ENCODE measurements at places on chromosomes 16 and 17. TPM values are rescaled to one million over a fixed set of nuclear protein-coding genes. Genes with fewer than 3 reads are reported as not detected.

The GSE1 gene
- total RNA-seq = 23.2 TPM

The FSCN2 gene
- total RNA-seq = 0.68 TPM

The FOXL1 gene
- total RNA-seq = 1.3 TPM

The KRT20 gene
- 0.47 TPM for total RNA-seq

The SHMT1 gene
- total RNA-seq = 45.8 TPM

The KIF2B gene
- total RNA-seq = not detected

The IRX6 gene
- not detected for total RNA-seq

The PIPOX gene
- 0.06 TPM for total RNA-seq

The SOCS7 gene
- 17.2 TPM for total RNA-seq

The GPRC5C gene
- 81.9 TPM for total RNA-seq

The AURKB gene
- total RNA-seq = 173 TPM

The SMCR8 gene
- 18.5 TPM for total RNA-seq

The EVI2B gene
- 0.11 TPM for total RNA-seq

The CCT6B gene
- 1.9 TPM for total RNA-seq

The SPIRE2 gene
- 7.7 TPM for total RNA-seq

The TBC1D28 gene
- total RNA-seq = not detected

The ITGAL gene
- 0.12 TPM for total RNA-seq

The ASPHD1 gene
- total RNA-seq = 26.0 TPM

The C16orf92 gene
- total RNA-seq = not detected

The ACAP1 gene
- total RNA-seq = 3.9 TPM

The OR2C1 gene
- total RNA-seq = not detected

The SLC13A2 gene
- 0.06 TPM for total RNA-seq

The CRAMP1 gene
- total RNA-seq = 16.3 TPM

The GPR179 gene
- 0.02 TPM for total RNA-seq

The G6PC1 gene
- total RNA-seq = not detected

The TPSD1 gene
- not detected for total RNA-seq

The MYH11 gene
- 0.22 TPM for total RNA-seq

The PRAC2 gene
- total RNA-seq = not detected

The ABI3 gene
- total RNA-seq = not detected

The PLA2G15 gene
- 15.0 TPM for total RNA-seq

The HOXB1 gene
- not detected for total RNA-seq

The NUPR1 gene
- total RNA-seq = 15.5 TPM

The KRT33A gene
- not detected for total RNA-seq

The OTOP3 gene
- not detected for total RNA-seq

The CCDC200 gene
- total RNA-seq = not detected

The DNAH17 gene
- 1.5 TPM for total RNA-seq

The HOXB8 gene
- total RNA-seq = 7.2 TPM

The NSRP1 gene
- 27.5 TPM for total RNA-seq

The CDRT15 gene
- total RNA-seq = not detected

The PHOSPHO1 gene
- total RNA-seq = 1.1 TPM

The ELMO3 gene
- 1.3 TPM for total RNA-seq

The ARMC5 gene
- total RNA-seq = 12.2 TPM

The SLC38A8 gene
- total RNA-seq = not detected

The TBC1D3I gene
- total RNA-seq = 0.29 TPM

The ABHD15 gene
- total RNA-seq = 20.8 TPM

The TRIM72 gene
- total RNA-seq = 0.02 TPM

The MPV17L gene
- total RNA-seq = 5.7 TPM

The BANP gene
- total RNA-seq = 18.2 TPM

The SLC12A3 gene
- not detected for total RNA-seq

The VAMP2 gene
- total RNA-seq = 27.7 TPM

The GRIN2C gene
- 0.24 TPM for total RNA-seq

The B3GNT9 gene
- total RNA-seq = 7.8 TPM

The SMIM5 gene
- 0.83 TPM for total RNA-seq

The NPIPB9 gene
- total RNA-seq = 1.8 TPM
